Suppressor macrophage treated with lipopolysaccharide for 1 hour (primary cell): ENCODE measurements at places on chromosomes 13 and 19.

- DNase-seq = no peak
These were observed 15.1 kb upstream of the ZNF507 start for GRCh38 chr19:32330213-32330857.

DNA sequence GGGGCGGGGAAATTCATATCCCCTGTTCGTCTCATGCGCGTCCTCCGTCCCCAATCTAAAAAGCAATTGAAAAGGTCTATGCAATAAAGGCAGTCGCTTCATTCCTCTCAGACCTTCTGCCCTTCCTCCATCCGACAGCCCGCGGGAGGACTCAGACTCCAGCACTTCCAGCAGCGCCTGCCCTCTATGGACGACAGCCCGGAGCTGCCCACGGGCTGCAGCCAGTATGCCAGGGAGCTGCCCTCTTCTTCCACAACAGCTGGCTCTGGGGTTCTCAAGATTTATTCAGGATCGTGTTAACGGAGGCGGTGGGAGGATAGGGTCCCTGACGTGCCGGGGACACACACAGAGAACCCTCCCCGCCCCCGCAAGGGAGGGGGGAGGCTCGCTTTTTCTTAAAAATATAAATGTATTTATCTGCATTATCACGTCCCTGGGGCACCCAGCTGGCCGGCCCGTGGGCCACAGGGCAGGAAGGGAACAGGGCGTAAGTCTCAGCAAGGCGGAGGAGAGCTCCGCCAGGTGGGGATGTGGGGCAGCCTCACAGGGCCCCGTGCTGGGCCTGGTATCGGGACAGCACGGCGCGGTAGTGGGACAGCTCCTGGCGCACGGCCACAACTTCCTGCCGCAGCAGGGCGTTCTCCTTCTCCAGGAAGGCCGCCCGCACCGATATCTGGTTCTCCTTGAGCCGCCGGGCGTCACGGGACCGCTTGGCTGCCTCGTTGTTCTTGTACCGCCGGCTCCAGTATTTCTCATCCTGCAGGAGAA, 6.7 kb downstream of the DBP start:
- no peak for DNase-seq

DNA sequence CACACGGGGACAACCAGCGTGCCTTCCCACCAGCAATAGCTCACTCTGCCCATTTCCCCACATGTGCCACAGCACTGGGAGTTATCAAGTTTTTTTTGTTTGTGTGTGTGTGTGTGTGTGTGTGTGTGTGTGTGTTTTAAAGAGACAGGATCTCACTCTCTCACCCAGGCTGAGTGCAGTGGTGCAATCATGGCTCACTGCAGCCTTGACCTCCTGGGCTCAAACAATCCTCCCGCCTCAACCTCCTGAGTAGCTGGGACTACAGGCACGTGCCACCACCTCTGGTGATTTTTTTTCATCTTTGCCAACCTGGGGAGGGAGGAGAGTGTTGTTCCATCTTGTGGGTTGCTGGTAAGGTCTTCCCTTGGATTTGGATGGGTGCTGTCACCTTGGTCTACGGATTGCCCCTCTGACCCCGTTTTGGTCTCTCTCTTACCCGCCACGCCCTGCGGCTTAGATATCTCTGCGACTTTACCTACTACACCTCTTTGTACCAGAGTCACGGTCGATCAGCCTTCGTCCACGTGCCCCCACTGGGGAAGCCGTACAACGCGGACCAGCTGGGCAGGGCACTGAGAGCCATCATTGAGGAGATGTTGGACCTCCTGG, 22.6 kb downstream of the PGPEP1 start:
- no peak for DNase-seq

GRCh38 chr13:40640845-40641458, 25.5 kb downstream of the FOXO1 start:
- DNase-seq = no peak

- DNase-seq = no peak
These were observed 69.7 kb upstream of the UBL3 start for GRCh38 chr13:29920025-29920643.
